ENCODE measurements at places on chromosomes 6 and 20.

DNA sequence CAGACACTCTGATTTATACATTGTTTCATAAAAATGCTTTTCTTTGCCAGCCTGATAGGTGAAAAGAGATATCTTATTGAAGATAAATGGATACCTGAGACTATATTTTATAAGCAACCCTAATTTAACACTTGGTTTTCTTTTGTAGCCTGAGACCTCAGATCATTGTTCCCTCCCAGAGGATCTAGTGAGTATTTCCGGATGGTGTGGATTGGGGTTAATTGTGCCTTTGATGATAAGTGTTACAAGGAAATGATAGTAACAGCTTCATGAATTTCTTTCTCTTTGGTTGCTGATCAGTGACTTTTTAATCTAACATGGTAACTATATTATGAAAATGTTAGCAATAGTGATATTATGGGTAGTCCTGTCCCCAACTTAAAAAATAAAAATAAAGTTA is 30.4 kb downstream of the KDM1B start:
- DNase-seq: no peak

DNA sequence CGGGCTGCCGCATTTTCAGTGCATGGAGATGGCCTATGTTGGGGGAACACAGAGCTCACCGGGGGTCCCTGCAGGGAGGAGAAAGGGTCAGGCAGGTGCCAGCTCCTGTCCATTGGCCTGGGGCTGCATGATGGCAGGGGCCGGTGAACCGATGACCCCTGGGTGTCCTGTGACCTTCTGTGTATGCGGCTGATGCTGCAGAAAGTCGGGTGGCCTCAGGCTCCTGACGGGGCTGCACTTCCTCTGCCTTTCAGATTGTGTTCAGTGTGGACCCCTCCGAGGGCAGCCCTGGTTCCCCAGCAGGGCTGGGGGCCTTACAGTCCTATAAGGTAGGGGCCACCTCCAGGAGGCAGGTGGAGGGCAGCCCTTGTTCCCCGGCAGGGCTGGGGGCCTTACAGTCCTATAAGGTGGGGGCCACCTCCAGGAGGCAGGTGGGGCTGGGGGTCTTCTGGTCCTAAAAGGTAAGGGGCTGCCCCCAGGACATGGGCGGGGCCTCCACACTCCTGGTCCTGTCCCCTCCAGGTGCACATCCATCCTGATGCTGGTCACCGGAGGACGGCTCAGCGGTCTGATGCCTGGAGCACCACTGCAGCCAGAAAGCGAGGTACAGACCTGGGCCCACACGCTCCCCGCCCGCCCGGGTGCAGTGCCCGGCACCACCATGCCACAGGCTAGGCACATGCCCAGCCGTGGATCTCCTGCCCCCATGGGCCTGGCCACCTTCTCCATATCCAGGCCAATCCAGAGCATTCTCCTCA is 11.0 kb upstream of the TNFRSF6B start:
- no peak for DNase-seq

GRCh38 chr6:13120483-13121482 is 207.6 kb downstream of the TBC1D7 start:
- DNase-seq: no peak

- no peak for DNase-seq
Observed at GRCh38 chr6:47519279-47519678, 41.7 kb downstream of the CD2AP start.

- DNase-seq: no peak
Observed at GRCh38 chr6:151963001-151963400, 155.5 kb downstream of the ESR1 start.

DNA sequence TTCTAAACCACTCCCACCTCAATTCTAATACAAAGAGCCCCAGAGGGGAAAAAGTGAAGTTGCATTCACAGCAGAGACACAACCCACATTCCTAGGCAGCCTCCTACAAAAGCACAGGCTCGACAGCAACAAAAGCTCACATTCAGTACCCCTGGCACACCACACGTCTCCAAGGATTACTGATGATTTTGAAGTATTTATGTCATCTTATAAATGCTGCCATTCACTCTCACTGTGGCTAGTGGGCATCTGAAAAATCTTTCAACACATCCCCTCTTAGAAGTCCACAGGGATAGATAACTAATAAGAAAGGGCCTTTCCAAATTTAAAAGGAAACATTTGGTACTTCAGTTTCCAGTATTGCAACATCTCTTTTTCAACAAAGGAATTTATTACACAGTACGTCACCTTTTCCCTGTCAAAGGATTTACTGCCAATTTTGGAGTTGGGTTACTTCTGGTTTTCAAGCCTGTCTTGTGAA is 146.7 kb downstream of the TASP1 start:
- DNase-seq: no peak

GRCh38 chr6:93417421-93418013 is 1.8 kb downstream of the EPHA7 start:
- DNase-seq: no peak

DNA sequence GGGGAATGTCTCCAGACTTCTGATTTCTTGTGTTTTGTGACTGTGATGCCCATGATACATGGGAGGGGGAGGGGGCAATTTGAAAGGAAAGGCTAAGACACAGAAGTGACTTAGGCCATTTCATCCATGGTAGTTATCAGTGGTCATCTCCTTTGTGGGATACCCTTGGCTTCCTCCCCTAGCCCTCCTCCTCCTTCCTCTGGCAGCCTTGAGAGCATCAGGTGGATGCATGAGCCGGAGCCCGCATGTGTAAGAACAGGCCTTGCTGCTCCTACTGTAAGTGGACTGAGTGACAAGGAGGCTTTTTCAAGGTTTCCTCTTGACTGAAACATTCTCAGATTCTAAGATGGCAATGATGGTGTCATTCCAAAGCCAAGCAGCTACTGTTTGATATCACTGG is 874 bp downstream of the CD83 start:
- DNase-seq: no peak

DNA sequence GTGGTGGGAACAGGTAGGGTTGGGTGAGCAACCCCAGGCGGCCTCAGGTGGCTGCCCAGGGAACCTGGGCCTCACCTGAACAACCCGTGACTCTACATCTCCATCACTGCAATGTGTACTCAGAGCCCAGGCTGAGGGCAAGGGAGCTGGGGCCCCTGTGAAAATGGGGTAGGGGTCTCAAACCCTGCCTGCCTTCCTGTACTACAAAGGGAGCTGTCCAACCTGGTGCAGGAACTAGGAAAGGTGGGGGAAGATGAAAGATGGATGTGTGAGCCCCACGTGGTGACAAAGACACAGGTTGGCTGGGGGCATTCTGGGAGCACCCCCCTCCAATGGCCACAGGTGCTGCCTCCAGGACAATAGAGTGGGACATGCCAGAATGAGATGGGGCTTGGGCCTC is 62.1 kb upstream of the SLC2A12 start:
- no peak for DNase-seq

DNA sequence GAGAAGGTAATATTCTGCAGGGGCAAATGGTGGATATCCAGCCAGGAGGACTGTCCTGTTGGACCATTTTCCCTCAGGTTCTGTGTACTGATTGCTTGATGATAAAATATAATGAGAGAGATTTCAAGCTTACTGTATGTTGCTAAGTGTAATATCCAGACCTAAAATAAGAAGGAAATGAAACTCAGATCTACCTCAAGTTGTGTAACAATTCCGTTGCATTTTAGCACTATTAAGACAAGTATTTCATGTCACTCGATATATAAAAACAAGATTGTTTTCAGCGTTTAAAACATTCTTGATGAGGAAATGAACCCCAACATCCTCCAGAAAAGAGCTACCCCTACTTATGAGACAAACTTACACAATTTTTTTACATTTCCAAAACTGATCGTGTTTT is 57.2 kb downstream of the RGS17 start:
- no peak for DNase-seq

DNA sequence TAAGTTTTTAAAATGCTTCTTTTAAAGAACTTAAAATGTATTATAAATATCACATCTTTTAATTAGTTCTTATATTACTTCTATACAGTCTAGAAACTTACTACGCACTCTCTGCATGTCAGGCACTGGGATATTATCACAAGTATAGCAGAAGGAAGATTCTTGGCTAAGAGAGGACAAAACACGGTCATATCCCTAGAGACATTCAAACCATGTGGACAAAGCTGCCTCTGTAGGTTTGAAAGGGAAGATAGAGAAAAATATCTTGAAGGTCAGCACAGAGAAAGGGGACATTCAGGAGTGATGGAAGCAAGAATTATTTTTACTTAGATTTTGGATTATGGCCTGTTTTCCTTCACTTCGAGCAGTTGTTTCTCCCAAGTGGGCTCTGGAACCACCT is 64.1 kb downstream of the LRRC1 start:
- no peak for DNase-seq
